Right forelimb (tissue), 1 donor: ENCODE measurements at places on chromosomes 16 and 17.

DNA sequence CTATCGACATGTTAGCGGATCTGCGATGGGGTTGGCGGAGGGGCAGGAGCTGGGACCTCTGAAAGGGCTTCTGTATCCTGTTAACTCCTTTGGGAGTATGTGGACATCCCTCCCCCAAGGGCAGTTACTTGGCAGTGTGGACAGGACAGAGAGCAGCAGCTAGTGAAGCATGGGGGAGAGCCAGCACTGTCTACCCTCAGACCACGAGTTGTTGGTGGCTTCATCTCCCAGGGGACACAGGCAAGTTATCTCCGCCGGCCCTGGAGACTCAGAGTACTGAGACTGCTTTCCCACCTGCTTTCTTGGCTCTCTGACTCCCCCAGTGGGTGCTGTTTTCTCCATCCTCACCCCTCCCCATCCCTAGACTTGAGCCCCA is 5.3 kb upstream of the GFAP start:
- peak; percentile 31 for DNase-seq

DNA sequence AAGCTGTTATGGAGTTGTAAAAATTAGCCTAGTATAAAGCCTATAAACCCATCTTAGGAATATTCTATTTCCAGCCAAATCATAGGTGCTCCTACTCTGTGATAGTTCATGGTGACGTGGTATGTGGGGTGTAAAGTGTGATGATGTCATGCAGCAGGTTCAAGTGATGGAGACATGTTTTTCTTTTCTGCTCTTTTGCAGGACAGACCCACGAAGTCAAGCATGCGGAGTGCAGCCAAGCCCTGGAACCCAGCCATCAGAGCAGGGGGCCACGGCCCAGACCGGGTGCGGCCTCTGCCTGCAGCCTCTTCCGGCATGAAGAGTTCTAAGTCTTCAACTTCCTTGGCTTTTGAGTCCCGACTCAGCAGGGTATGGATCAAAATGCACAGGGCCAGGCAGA is 87.3 kb downstream of the SPECC1 start:
- no peak for DNase-seq

DNA sequence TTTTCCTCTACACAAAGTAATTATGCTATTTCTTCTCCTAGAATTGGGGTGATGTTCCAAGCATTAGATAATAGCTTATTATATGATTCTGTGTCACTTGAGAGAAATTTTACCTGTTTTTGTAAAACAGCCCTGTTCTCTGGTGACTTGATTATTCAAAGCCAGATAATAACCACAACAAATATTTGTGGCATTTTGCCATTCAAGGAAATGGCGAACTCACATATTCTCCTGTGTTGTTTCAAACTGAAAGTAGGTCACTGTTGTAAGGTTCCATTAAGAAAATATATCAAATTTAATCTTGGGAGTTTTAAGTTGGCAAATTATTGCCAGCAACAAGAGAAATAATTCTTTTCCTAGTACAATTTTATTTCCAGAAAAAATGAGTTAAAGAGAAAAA is 124.8 kb downstream of the STXBP4 start:
- no peak for DNase-seq

- no peak for DNase-seq
Measured at GRCh38 chr17:46935658-46936266, 12.8 kb downstream of the GOSR2 start.

GRCh38 chr16:89547860-89548259 is 12.6 kb upstream of the RPL13 start:
- no peak for DNase-seq

DNA sequence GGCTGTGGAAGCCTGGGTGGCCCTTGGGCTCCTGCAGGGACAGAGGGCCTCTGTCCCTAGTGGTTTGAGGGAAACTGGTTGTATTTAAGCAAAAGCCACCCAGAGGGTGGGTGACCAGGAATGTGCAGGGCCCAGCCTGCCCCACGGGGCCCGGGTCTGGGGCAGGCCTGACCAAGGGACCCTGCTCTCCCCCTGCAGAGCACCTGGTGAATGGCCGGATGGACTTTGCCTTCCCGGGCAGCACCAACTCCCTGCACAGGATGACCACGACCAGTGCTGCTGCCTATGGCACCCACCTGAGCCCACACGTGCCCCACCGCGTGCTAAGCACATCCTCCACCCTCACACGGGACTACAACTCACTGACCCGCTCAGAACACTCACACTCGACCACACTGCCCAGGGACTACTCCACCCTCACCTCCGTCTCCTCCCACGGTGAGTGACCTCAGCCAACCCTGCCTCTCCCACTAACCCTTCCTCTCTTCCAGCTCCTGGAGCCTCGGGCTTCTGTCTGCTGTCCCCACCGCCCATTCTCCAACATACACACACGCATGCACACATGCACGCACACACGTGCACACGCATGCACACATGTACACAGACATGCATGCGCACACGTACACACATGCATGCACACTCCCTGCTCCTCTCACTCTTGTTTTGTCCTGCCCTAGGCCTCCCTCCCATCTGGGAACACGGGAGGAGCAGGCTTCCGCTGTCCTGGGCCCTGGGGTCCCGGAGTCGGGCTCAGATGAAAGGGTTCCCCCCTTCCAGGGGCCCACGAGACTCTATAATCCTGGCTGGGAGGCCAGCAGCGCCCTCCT is 10.4 kb downstream of the GALK1 start:
- DNase-seq: no peak

DNA sequence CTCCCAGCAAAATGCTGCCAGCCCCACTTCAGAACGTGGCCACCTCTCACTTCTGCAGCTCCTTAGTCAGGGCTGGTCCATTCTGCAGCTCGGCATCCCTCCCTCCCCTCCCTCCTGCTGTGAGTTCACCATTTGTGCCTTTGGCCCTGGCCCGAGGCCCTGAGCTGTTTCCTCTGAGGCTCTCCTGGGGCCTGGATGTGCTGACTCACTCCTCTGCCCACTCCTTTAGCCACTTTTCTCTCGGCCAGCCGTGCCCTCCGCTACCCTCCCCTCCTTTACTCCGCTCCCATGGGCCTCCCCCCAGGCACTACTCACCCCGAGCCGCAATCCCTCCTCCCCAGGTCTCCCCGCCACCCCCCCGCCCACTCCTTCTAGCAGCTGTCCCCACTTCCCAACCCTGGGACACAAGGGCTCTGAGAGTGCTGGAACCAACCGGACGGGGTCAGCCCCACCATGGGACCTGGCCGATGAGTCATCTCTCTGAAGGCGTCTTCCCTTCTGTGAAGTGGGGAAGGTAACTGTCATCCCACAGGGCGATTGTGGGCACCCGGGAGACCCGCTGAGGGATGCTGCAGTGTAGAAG is 11.5 kb downstream of the KCNG4 start:
- peak; percentile 74 for DNase-seq

GRCh38 chr16:73771196-73772064 is 525.2 kb upstream of the PSMD7 start:
- DNase-seq: no peak

DNA sequence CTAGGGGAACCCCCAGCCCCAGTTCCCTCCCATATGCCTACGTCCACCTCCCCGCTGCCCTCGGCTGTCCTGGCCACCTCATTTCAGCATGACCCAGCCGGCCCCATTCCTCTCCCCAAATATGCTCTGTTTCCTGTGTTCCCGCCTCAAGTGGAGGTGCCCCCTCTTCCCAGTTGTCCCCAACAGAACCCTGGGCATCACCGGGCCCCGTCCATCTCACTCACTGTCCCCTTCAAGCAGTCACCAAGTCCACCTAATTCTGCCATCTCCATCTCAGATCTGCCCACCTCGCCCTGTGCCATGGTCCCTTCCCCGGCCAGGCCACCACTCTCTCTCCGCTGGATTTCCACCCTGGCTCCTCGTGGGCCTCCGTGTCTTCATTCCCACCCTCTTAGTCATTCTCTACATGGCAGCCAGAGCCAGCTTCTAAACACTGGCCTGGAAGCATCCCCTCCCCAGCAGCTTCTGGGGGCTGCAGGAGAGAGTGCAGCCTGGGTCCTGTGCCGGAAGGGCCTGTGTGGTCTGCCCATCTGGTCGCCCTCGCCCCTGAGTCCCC is 12.8 kb downstream of the CDK3 start:
- DNase-seq: no peak

DNA sequence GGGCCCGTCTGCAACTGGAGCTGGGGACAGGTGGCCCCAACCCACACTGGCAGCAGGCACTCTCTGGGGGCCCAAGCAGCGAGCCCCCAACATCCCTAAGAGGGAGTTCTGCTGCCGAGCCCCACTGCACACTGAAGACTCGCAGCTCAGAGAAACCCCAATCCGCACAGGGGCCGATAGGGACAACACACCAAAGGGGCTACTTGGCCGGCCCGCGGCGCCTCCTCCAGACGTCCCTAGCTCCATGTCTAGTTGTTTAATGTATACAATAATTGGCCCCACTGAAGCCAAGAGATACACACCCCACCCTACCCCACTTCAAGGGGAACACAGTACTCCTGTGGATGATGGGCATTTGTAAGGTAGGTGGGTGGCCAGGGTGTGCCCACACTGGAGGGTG is 62.7 kb downstream of the ZNF423 start:
- DNase-seq: no peak

DNA sequence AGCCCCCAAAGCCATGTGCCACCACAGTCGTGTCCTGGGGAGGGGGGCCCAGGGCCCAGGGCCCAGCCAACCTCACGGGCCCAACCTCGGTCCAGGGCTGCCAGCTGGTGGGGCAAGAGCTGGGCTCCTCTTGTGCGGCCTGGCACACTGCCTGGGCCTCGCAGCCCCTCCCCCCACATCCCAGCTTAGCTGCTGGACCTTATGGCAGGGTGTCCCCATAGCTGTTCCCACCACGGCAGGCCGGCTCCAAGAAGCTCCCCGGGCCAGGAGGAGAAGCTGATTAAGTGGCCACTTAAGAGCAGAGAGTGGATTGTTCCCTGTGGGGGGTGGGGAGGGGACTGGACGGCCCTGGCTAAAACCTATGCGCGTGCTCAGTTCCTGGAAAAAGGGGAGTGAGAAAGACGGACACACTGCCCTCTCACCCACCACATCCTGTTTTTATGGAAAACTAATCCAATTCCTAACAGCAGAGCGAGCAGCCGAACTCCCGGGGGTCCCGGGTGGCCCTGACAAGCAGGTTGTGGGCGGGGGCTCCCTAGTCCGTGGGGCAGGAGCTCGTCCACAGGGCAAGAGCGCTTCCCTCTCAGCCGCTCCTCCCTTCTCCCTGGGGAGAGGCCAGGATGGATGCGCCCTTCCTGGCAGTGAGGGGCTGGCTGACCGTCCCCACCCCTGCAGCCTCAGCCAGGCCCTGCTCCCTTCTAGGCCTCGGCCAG is 16.8 kb downstream of the PIEZO1 start:
- DNase-seq: peak; percentile 78

DNA sequence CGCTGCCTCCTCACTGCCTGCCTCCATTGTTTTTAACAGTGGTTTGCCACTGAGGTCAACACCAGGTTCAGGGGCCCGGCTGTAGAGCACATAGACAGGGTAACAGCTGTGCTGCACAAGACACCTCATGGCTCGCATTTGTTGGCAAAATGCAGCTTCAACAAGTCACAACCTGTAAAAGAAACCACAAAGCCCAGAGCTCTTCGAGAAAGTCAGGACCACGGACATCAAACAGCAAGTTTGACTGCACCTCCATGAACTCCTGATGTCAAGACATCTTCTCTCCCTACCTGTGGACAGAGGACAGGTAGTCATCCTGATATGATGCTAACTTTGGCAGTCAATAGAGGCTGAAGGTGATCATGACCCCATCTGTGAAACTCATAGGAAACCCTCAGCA is 142.4 kb upstream of the SOX9 start:
- no peak for DNase-seq

GRCh38 chr16:5207001-5207523 is 109.5 kb upstream of the EEF2KMT start:
- no peak for DNase-seq

DNA sequence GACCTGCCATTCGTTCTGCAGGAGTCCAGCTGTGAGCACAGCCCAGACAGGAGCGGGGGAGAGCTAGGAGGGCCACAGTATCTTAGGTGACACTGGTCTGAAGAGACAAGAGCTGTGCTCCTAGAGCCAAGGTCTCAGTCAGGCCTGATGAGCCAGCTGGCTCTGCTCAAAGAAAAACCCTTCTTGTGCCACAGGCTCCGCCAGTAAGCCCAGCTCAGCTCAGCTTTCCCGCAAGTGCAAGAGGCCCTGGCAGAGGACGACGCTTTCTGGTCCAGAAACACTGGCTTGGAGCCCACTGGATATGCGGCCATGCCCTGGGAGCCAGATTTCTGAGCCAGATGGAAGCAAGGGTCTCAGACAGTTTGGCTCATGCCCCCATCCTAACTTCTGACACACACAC is 23.9 kb downstream of the PEMT start:
- peak; percentile 90 for DNase-seq

- DNase-seq: no peak
Measured at GRCh38 chr17:74803971-74804370, 27.8 kb upstream of the NAT9 start.

DNA sequence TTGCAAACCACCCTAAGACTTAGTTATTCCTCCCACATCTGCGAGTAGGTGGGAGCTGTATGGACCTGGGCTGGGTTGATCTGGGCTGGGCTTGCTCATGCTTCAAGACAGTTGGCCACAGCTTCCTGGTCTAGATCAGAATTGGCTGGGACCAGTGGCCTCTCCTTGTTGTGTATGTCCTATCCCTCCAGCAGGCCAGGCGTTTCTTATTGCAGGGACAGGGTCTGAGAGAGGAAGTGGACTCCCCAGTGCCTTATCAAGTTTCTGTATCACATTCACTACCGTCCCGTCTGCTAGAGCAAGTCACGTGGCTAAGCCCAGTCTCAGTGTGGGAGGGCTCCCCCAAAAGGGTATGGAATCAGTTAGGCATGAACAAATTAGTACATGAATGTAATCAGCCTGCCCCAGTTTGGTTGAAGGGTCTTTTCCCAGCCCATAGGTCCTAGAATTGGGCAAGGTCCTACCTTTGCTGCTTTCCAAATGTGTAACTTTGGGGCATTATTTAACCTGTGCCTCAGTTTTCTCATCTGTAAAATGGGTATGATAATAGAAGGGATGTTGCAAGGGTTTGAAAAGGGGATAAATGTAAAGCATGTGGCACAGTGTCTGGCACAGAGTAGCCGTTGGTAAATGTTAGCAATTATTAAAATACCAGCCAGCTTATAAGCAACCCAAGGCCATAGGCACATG is 36.0 kb downstream of the NKD1 start:
- DNase-seq: no peak

- no peak for DNase-seq
Measured at GRCh38 chr16:73890186-73891128, 406.2 kb upstream of the PSMD7 start.

DNA sequence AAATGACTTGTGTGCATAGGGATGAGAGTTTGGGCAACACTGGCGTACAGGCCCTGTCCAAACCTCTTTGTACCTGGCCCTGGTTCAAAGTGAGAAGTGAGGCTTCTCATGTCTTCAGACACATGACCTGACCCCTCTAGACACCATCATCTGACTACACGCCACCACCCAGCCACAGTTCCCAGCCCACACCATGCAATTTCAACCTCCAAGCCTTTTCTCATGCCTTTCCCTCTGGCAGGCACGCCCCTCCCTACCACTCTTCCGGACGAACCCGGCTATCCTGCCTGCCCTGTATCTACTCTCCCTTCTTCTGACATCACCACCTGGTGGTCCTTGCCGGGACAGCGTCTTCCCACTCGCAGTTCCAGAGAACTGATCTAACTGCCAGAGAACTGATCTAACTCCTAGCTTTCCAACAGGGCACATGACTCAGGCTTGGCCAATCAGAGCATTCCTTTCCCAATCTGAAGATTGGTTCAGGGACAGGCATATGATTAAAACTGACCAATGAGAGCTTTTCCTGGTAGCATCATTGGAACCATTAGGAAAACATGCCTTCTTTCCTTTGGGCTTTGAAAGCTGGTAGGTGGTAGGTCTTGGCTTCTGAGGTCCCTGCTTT is 27.1 kb upstream of the IL21R start:
- DNase-seq: peak; percentile 75
